ENCODE measurements at places on chromosomes 1 and 21. TPM values are rescaled to one million over a fixed set of nuclear protein-coding genes. Genes with fewer than 3 reads are reported as not detected.

DNA sequence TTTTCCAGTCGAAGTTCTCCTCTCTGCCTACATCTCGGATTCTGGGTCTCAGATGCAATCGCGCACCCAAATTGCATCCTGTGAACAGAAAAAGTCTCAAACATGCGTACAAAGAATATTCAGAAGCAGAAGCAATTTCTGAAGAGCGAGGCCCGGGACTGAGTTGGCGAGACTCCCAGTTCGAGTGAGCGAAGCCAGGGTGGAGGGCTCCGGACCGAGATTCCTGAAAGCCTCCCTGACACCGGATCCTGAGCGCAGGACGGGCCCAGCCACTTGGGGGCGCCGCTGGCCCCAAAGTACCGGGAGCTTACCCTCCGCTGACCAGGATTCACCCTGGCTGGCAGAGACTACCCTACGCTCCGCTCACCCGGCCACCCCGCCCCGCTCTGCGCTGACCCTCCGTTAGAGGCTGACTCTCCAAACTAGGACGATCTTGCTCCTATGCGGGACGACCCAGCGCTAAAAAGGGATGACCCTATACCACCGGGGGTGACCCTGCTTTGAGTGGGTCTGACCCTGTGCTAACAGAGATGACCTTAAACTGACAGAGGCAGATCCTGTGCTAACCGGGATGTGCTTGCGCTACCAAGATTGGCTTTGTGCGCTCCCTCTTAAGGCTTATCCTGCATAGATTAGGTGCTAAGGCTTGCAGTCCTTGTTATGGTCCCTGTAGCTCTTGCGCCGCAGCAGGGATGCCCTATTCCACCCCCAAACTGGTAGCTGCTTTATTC lies 12.1 kb downstream of the FOXD2 start:
- peak; percentile 43 for DNase-seq
- H3K27ac ChIP-seq: no peak overlapping the region
- no peak overlapping the region for H3K4me3 ChIP-seq
- no peaks in the 10 kb centered on the region for H3K36me3 ChIP-seq
- H3K4me1 ChIP-seq: no peaks in the 10 kb centered on the region

- DNase-seq: no peak
- H3K4me1 ChIP-seq: no peaks in the 10 kb centered on the region
- no peak overlapping the region for H3K4me3 ChIP-seq
- H3K27ac ChIP-seq: no peak overlapping the region
- no peaks in the 10 kb centered on the region for H3K36me3 ChIP-seq
Measured at GRCh38 chr1:218217040-218217439, 68.1 kb upstream of the RRP15 start.

GRCh38 chr1:7366955-7367665 lies 404.0 kb upstream of the VAMP3 start:
- no peaks in the 10 kb centered on the region for H3K36me3 ChIP-seq
- no peak overlapping the region for H3K27ac ChIP-seq
- H3K4me1 ChIP-seq: no peaks in the 10 kb centered on the region
- H3K4me3 ChIP-seq: no peak overlapping the region
- H3K27me3 ChIP-seq: peaks cover 62% of the 10 kb centered on the region
- DNase-seq: no peak

GRCh38 chr1:205342986-205343385 lies 13.7 kb downstream of the KLHDC8A start:
- H3K27me3 ChIP-seq: peaks cover 10% of the 10 kb centered on the region
- DNase-seq: no peak
- H3K27ac ChIP-seq: no peak overlapping the region
- no peaks in the 10 kb centered on the region for H3K36me3 ChIP-seq
- H3K4me1 ChIP-seq: peaks cover 6% of the 10 kb centered on the region

DNA sequence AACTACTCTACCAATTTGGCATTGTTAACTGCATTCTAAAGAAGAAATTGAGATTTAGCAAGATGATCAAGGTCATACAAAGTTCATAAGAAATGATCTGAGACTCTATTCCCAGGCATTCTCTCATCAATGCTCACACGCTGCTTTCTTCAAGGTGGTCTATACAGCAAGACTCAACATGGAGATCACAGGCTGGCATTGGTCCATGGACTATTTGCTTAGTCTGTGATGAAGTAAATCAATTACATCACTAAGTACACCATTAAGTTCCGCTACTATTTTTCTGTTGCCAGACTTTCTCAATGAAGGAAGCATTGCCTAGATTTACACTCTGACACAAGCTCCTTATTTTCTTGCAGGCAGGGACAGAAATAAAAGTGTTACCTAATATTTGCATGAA lies 51.9 kb upstream of the CYP2J2 start:
- H3K27me3 ChIP-seq: peaks cover 30% of the 10 kb centered on the region
- H3K36me3 ChIP-seq: no peaks in the 10 kb centered on the region
- H3K4me3 ChIP-seq: no peak overlapping the region
- DNase-seq: no peak
- H3K4me1 ChIP-seq: no peaks in the 10 kb centered on the region

GRCh38 chr1:36481771-36482723 lies 666 bp downstream of the CSF3R start:
- H3K4me1 ChIP-seq: peaks cover 9% of the 10 kb centered on the region
- H3K4me3 ChIP-seq: no peak overlapping the region
- no peak overlapping the region for H3K27ac ChIP-seq
- H3K36me3 ChIP-seq: no peaks in the 10 kb centered on the region
- no peak for DNase-seq

- H3K36me3 ChIP-seq: no peaks in the 10 kb centered on the region
- no peaks in the 10 kb centered on the region for H3K27me3 ChIP-seq
- peaks cover 52% of the 10 kb centered on the region for H3K4me1 ChIP-seq
- peak overlapping the region; percentile 68 for H3K27ac ChIP-seq
- H3K4me3 ChIP-seq: no peak overlapping the region
- DNase-seq: no peak
Measured at GRCh38 chr1:161091796-161092507, 2.6 kb upstream of the NECTIN4 start.

DNA sequence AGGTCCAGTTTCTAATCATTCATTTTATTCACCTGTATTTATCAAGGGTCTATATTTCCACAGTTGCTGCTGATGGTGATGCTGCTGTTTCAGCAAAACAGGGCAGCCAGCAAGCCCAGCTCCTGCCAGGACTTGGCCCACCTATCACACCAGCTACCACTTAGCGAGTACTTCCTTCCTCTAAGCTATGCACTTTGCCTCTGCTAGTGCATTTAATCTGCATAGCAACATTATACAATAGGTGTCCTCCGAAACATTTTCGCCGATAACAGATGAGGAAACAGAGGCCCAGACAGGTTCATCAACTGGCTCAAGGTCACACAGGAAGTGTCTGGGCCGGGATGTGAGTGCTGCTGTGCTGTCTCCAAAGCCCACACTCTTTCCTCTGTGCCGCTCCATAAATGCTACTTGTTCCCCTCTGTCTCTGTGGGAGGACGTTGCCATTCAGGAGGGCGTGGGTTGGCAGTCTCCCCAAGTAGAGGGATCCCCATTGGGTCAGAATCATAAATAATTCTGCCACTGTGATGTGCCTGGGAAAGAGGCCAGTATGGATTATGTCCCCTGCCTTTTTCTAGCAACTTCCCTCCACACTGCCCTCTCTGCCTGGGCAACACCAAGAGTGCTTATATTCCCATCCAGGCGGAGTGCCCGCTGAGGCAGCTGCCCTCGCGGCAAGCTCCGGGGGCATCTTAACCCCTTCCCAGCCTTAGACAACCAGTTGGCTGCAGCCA lies 9.4 kb upstream of the PLEKHA6 start:
- no peak overlapping the region for H3K27ac ChIP-seq
- no peak overlapping the region for H3K4me3 ChIP-seq
- H3K27me3 ChIP-seq: no peaks in the 10 kb centered on the region
- DNase-seq: no peak
- H3K36me3 ChIP-seq: peaks cover 36% of the 10 kb centered on the region

- H3K27ac ChIP-seq: no peak overlapping the region
- H3K4me1 ChIP-seq: no peaks in the 10 kb centered on the region
- H3K36me3 ChIP-seq: no peaks in the 10 kb centered on the region
- DNase-seq: no peak
- H3K27me3 ChIP-seq: no peaks in the 10 kb centered on the region
Measured at GRCh38 chr1:234697015-234697414, 87.0 kb upstream of the IRF2BP2 start.

GRCh38 chr1:218692808-218693207 lies 347.7 kb downstream of the TGFB2 start:
- no peaks in the 10 kb centered on the region for H3K36me3 ChIP-seq
- no peak overlapping the region for H3K4me3 ChIP-seq
- no peak for DNase-seq
- H3K27ac ChIP-seq: no peak overlapping the region

- peak overlapping the region; percentile 83 for H3K4me3 ChIP-seq
- peak overlapping the region; percentile 89 for H3K27ac ChIP-seq
Measured at GRCh38 chr1:198935306-198935921, 296.6 kb downstream of the PTPRC start.

- H3K27ac ChIP-seq: peak overlapping the region; percentile 98
- no peaks in the 10 kb centered on the region for H3K27me3 ChIP-seq
- H3K4me1 ChIP-seq: peaks cover 50% of the 10 kb centered on the region
Measured at GRCh38 chr1:44048532-44049215, 17.4 kb upstream of the SLC6A9 start.

DNA sequence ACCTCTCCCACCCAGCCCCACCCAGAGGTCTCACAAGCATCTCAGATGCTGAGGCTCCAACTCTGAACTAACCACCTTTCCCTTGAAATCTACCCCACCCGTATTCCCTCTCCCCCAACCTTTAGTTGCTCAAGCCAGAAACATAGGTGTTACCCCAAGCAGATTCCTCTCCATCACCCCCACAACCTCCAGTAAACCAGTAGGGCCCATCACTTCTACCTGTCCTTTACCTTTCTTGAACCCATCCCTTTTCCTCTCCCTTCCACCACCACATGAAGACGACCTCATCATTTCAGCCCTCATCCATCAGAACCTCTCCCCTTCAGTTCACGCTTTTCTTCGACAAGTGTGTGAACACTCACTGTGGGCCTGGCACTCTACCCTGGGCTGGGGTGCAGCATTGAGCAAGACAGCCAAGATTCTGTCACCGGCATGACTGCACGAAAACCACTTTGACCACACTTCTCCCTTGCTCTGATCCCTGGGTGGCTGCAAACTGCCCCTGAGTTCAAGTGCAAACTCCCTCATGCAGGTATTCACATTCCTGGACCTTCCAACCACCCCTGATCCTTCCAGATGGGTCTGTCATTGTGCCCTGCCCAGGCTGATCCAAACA lies 65.5 kb upstream of the LAPTM5 start:
- no peaks in the 10 kb centered on the region for H3K27me3 ChIP-seq
- DNase-seq: peak; percentile 31
- no peak overlapping the region for H3K27ac ChIP-seq
- H3K36me3 ChIP-seq: no peaks in the 10 kb centered on the region
- H3K4me3 ChIP-seq: no peak overlapping the region
- peaks cover 10% of the 10 kb centered on the region for H3K4me1 ChIP-seq

DNA sequence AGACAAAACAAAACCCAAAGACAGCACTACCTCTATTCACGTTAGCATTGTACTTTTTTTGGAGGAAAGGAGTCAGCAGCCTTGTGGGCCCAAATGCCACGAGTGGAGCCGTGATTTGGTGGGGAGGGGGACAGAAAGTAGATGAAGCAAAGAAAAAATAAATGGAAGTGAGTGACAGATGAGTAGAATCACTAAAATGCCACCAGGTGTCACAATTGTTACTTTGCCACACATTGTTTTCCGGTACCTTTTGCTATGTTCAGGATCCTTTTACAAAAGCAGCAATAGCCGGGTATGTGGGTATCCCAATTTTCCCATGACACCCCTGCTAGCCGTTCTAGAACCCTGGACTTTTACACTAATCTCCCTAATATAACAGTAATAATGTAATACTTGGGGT lies 85.0 kb upstream of the AK4 start:
- H3K4me3 ChIP-seq: no peak overlapping the region
- H3K27me3 ChIP-seq: no peaks in the 10 kb centered on the region
- peaks cover 4% of the 10 kb centered on the region for H3K4me1 ChIP-seq
- DNase-seq: peak; percentile 41
- no peak overlapping the region for H3K27ac ChIP-seq

DNA sequence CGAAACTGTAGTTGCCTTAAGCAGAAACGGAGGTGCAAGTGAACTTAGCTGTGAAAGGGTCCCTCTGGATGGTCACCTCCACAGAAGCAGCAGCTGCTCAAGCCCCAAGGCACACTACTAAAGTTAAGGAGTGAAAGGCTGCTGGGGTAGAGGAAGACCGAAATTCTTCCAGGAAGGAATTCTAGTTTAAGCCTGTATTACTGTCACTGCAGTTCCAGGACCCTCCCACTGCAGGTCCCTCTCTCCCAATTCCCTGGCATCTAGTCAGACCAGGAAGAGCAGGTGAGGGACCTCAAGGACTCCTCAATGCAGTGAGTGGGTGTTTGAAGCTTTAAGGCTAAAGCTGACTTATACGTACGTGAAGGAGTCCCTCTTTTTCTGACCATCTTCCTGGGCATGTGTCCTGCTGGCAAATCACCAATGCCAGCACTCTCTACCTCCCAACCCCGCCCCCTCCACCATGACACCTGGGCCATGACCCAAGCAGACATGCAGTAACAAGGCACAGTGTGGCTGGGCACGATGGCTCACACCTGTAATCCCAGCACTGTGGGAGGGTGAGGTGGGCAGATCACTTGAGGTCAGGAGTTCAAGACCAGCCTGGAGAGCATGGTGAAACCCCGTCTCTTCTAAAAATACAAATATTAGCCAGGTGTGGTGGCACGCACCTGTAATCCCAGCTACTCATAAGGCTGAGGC lies 57.2 kb downstream of the TGFBR3 start:
- no peak overlapping the region for H3K27ac ChIP-seq
- no peak overlapping the region for H3K4me3 ChIP-seq
- H3K36me3 ChIP-seq: no peaks in the 10 kb centered on the region
- DNase-seq: no peak

DNA sequence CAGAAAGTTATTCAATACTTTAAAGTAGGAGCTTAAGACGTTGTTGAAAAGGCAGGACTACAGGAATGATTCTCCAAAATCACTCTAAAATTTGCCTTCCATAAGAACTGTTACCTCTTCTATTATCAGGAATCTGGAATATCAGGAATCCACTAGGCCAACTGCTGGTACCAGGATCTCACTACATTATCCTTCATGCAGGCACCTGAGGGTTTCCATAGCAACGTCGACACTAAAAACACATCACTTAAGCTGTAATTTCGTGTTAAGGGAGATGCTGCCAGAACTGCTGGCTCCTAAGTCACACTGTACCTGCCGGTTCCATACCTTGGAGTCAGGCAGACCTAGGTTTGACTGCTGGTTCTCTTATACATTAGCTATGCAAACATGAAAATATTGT lies 139.7 kb upstream of the C1orf87 start:
- H3K4me1 ChIP-seq: no peaks in the 10 kb centered on the region
- H3K4me3 ChIP-seq: no peak overlapping the region
- H3K36me3 ChIP-seq: no peaks in the 10 kb centered on the region

Gene ADORA3
- not detected for total RNA-seq

Gene OR2M3
- total RNA-seq: not detected

Gene AJAP1
- not detected for total RNA-seq

Gene OR2T11
- not detected for total RNA-seq

Gene AVPR1B
- 0.22 TPM for total RNA-seq

Gene ZNF436
- total RNA-seq: 10.5 TPM

Gene GPR25
- total RNA-seq: not detected
